ENCODE measurements at places on chromosomes 3 and 15.

DNA sequence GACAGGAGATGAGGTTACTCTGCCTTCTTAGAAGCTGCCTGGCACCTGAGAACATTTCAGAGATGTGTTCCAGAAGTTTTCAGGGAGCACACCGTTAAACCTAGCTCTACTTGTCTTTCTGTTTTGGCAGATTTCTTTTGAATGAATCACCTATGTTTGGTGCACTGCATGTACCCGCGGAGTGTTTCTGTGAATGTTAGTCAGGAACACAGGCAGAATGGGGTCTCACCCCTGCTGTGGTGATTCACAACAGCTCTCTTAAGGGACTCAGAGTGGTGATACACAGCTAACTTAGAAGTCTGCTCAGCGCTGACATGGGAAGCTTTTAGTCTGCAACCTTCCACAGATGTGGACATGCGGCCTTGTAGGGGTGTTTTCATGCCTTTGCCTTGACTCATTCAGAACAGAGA, 24.0 kb downstream of the TSEN2 start:
- DNase-seq, result no peak

DNA sequence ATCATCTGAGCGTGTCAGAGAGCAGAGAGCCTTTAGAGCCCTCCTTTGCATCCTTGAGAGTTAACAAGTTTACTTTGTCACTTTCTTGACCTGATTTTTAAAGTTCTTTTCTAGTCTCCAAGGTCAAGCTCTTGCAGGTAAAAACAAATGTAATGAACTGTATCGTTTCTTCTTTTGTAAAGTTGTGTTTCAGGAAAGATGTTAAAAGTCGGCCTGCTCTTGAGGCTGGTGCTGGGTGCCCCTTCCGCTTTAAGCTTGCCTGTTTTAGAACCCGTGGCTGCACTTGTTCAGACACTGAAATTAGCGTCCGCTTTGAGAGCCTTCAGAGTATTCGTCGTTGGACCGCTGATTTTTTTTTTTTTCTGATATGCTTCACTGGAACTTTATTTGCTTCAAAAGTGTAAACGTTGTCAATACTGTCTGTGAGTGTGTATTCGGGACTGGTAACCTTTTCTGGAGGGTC, 52.6 kb upstream of the ULK4 start:
- no peak for DNase-seq

GRCh38 chr3:58222161-58222724, 11.5 kb upstream of the DNASE1L3 start:
- no peak for DNase-seq

DNA sequence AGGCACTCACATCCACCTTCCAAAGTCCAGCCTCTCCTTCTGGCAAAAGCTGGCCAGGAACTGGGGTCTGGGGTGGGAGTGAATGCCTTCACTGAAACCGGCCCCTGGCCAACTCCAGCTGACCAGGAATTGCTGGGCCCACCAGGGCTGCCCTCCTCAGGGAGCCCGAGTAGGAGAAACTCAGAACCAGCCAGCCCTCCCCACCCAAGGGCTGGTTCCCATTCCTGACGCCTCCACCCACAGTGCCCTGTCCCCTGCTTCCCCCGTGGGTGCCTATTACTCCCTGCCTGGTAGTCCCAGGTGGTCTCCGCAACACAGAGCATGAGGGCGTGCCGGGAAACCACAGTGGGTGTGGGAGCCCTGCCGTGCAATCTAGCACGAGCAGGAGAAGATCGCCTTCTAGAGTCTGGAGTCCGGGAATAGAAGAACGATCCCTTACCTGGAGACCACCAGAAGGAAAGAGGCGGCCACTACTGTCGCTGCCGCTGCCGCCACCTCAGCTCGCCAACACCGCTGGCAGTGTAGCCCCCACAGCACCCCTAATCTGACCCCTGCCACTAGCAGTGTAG, 178.8 kb downstream of the POTEB3 start:
- DNase-seq, result no peak

GRCh38 chr15:57654153-57654852, 52.2 kb upstream of the POLR2M start:
- DNase-seq, result no peak

- no peak for DNase-seq
Measured at GRCh38 chr15:78628227-78628626, 7.4 kb upstream of the CHRNA3 start.

DNA sequence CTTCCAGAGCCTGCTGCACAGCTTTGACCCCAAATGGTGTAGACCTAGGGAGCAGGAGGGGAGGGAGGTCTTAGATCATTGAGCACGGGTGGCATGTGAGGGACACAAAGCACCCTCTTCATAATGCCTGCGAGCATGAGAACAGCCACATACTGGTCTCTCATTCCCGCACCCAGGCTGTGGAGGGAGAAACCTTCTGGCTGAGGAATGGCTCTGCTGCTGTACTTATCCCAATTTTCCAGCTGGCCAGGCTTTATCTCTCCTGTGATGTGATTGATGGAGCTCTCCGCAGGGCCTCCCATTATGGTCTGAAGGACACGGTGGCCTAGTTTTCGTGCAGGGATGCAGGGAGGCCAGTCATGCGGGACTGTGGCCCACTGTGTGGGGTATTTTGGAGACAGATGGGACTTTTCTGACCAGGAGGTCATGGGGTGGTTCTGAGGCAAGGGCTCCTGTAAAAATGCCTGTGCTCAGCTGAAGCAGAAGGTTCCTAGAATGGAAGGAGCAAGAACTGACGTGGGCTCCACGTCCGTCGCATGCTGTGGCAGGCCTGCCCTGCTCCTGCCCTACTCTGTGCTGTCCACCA, 251.5 kb downstream of the PLCL2 start:
- no peak for DNase-seq

All from CD4-positive, CD25-positive, alpha-beta regulatory T cell (primary cell).